ENCODE measurements at places on chromosomes 12 and 14.

GRCh38 chr14:49494836-49495235 is 91.3 kb downstream of the RPS29 start:
- DNase-seq = no peak

DNA sequence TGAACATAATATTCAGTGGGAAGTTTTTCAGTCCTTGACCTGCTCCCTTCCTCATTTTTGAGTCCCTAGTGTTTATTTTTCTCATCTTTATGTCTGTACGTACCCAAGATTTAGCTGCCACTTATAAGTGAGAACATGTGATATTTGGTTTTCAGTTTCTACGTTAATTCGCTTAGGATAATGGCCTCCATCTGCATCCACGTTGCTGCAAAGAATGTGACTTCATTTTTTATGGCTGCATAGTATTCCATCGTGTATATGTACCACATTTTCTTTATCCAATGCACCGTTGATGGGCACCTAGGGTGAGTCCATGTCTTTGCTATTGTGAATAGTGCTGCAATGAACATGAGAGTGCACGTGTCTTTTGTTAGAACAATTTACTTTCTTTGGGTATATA is 30.3 kb downstream of the MIA2 start:
- DNase-seq = no peak

GRCh38 chr14:67917006-67917405 is 97.4 kb downstream of the RAD51B start:
- no peak for DNase-seq

DNA sequence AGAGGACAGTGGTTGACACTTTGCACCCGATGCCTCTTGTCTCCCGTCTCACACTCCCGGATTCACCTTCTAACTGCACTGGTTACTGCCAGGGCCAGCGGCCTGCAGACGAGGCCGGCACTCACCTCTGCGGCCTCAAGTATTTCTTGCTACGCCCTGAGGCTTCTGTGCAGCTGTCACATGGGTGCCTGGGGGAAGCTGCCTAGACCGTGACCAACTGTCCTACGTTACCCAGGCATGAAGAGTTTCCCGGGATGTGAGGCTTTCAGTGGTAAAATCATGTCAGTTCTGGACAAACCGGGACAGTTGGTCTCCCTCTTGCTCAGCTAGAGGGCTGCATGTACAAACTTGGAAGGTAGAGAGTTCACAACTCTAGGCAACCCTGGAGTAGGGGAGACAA is 274.5 kb downstream of the GLT1D1 start:
- DNase-seq = no peak

DNA sequence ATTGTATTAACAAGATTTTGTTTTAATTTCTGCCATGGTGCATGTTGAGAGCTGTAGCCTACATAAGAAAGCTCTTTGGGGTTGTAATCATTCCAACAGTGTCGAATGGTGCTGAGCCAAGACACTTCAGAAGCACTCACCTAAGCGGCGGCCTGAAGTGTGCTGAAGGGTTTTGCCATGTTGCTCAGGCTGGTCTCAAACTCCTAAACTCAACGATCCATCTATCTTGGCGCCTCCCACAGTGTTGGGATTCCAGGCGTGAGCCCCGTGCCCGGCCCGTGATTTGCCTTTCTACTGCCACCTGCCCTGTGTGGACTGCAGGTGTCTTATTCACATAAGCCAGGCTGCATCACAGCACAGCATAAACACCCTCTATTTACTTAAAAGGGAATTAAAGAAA is 48.9 kb downstream of the AMN start:
- DNase-seq = no peak

GRCh38 chr14:42407153-42407552 is 800.5 kb downstream of the LRFN5 start:
- no peak for DNase-seq

GRCh38 chr12:87336814-87337336 is 692.3 kb downstream of the C12orf50 start:
- no peak for DNase-seq

DNA sequence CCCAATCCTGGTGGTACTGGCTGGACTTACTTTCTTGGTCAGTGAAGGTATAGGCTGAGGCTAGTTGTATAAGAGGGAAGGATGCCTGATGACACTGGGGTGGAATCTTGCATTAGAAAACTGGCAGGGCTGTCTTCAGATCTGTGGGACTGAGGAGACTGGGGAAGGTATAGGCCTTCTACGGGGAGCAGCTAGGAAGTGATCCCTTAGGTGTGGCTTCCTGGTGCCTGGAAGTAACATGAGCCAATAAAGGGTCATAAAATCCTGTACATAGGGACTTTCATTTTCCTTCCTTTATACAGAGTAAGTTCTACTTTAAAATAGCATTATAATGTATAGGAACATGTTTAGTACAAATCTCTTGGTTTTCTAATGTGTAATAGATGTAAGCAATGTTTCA is 716.8 kb downstream of the LRFN5 start:
- DNase-seq = no peak

DNA sequence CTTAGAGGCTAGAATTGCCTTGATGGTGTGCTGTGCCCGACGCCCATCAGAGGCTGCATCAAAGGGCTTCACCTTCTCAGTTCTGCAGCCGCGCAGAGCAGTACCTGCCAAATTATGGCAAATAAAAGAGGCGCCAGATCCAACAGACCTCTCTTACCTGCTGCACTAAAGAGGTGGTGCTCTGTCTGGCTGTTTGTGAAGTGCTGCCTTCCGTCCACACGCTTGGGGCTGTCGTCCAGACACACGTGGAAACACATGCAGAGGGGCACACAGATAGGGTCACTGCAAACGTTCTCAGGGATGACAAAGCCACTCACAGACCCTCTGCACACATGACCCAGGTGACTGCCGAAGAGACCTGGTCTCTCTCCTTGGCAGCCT is 617.5 kb downstream of the VRK1 start:
- no peak for DNase-seq

DNA sequence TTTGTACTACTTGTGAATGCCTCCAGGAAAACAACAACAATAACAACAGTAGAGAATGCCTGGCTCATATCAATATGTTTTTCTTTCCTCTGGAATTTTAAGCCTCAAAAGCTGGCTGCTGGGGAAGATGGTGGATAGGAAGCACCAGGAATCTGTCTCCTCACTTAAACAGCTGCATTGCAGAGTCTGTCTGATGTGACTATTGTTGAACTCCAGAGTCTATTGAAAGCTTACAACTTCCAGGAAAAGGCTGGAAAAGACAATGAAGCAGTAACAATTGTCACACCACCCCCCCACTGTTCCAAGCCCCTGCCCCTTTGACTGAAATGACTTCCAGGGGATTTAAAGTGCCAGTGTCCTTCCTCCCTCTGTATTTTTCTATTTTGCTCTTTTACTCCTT is 309.7 kb downstream of the BMP4 start:
- DNase-seq = no peak

- peak; percentile 89 for DNase-seq
Measured at GRCh38 chr14:68278576-68279436, 459.2 kb downstream of the RAD51B start.

GRCh38 chr12:110965574-110965973 is 45.2 kb upstream of the MYL2 start:
- no peak for DNase-seq

- no peak for DNase-seq
Measured at GRCh38 chr12:105487963-105488362, 157.5 kb downstream of the C12orf75 start.

DNA sequence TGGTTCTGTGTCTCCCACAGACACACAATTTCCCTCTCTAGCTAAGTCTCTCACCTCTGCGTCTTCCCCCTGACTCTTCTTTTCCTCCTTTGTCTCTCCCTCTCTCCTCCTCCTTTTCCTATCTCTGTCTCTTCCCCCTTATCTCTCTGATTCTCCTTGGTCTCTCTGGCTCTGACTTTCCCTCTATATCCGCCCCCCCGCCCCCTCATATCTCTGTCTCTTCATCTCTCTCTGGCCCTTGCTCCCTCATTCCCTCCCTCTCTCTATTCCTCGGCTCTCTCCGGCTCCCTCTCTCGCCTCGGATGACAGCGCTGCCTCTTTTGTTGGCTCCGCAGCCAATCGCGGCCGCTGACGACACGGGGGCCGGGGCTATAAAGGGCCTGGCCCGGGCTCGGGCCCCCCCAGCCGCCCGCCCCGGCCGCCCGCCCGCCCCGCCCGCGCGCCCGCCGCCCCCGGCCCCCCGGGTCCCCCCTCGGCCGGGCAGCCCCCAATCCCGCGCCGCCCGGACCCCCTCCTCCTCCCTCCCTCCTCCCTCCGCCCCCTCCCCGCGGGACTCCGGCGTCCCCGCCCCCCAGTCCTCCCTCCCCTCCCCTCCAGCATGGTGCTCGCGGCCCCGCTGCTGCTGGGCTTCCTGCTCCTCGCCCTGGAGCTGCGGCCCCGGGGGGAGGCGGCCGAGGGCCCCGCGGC is at the start of gene GDF11:
Gene GDF11, plus strand, starts transcription at position 404 of the 687 bp plus-strand sequence. Its CDS starts 195 bp downstream, at position 599.
- DNase-seq = peak; percentile 74

DNA sequence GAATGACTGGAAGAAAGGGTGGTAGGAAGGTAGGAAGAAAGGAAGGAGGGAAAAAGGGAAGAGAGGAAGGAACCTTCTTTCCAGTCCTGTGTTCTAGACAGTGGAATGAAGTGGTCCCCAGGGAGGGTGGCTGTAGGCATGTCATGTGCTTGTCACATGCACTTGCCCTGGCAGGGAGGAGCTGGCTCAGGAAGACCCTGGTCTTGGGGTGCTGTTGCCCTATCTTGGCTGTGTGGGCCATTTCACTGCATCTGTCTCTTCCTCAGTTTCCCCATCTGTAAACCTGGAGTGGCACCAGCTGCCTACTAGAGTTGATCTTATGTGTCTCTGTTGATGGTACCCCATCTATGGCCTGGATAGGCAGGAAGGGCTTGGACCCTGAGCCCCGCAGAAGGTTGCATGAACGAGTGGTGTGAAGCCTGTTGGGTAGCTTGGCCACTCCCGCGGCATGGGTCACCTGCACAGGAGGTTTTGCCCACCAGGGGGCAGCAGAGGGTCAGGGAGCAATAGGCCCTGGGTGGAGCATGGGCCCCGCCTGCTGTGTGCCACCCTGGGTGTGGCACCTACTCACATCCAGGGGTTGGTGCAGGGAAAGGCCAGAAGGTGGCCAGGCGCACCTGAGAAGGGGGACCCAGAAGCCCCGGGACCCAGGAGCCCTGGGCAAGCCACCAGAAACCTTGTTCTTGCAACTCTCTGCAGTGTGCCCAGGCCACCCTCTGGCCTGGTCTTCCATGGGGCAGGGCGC is 25.1 kb downstream of the MEG3 start:
- peak; percentile 31 for DNase-seq

DNA sequence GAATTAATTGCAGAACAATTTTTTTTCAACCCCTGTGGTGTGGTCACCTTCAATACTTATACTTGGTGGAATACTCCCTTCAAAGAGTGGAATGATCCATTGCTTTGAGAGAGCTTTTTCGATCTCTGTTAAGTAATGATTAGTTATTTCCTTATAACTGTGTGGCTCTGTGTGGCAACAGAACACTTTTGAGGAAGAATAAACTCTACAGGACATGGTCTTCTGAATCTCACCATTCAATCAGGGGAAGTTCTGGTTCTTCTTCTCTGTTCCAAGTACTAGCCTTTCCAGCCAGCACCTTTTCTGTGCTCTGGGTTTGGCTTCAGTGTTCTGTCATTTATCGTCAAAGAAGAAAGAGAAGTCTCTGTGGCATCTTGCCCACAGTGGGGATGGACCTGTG is 369.2 kb downstream of the ZFP36L1 start:
- DNase-seq = no peak

DNA sequence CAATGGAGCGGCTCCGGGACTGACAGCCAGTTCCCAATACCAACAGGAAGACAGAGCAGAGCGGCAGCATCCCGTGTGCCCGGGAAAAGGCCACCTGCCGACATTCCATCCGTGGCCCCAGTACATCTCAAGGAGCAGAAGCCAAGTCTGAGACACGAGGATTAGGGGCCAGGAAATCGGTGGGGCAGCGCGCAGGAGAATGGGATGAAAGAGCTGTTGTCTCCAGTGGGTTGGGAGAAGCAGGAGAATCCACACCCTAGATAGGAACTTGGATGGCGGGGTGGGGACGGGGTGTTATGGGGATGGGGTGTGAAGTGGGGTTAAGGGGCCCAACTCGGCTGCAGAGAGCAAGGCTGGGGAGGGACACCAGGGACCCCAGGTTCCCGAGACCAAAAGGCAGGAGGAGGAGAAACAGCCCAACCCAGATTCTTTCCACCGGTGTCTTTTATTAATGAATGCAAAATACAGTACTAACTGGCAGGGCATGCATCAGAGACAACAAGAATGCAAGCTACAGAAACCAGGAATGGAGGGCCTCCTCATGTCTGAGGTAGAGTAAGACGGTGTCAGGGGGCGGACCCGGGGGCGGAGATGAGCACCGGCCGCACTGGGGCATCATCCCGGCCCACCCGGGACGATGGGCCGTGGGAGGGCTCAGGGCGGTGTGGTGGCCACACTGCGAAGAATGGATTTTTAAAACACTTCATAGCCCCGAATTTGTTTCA is 50.3 kb downstream of the BEGAIN start:
- no peak for DNase-seq

- no peak for DNase-seq
Measured at GRCh38 chr12:22672951-22673350, 48.0 kb downstream of the ETNK1 start.

- DNase-seq = no peak
Measured at GRCh38 chr14:24632761-24633160, 1.2 kb downstream of the GZMB start.

DNA sequence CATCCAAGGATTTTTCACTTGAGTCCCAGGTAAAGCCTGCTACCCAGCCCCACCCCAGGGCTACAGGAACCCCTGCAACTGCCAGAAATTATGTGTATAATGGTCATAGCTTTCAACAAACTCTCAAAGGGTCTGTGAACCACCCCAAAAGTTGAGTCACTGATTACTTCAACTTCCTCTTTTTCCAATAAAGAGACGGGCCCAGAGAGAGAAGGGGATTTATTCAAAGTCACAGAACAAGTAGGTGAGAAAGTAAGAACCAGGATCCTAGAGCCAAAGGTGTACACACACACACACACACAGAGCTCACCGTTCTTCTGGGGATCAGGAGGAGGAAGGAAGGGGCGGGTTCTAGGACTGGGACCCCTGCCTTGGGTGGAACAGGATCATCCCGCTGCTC is 4.8 kb upstream of the ITPK1 start:
- DNase-seq = no peak

DNA sequence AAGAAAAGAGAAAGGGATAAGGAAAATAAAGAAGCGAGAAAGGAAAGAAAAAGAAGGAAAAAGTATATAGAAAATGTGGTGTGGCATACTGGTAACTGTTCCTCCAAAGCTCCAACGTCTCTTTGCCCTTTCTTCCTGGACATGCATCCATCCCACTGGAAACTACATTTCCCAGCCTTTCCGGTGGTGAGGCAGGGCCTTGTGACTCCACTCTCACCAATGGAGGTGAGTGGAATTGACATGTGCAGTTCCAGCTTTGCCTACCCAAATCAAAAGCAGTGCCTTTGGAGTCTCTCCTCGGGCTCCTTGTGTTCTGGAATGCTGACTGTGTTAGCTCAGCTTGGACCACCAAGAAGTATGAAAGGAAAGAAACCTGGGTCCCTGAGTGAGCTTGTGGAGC is 161.2 kb downstream of the KCNA5 start:
- no peak for DNase-seq
